ENCODE measurements at places on chromosomes 6 and 20. TPM values are rescaled to one million over a fixed set of nuclear protein-coding genes. Genes with fewer than 3 reads are reported as not detected.

Gene PNPLA1
- total RNA-seq, result not detected

Gene PTK7
- 35.6 TPM for total RNA-seq

Gene BPI
- total RNA-seq, result not detected

Gene RGS17
- total RNA-seq, result 3.4 TPM

Gene OR2H2
- not detected for total RNA-seq

Gene TBXT
- total RNA-seq, result not detected

Gene PRKN
- 1.6 TPM for total RNA-seq

Gene GRM1
- not detected for total RNA-seq

Gene C6orf132
- 0.65 TPM for total RNA-seq

Gene NCOA7
- 24.2 TPM for total RNA-seq

Gene CDH22
- total RNA-seq, result not detected

Gene ECT2L
- not detected for total RNA-seq

Gene KCNK5
- not detected for total RNA-seq

Gene MAP3K7
- 37.2 TPM for total RNA-seq

Gene GHRH
- total RNA-seq, result not detected

Gene FILIP1
- total RNA-seq, result 10.0 TPM

Gene IYD
- total RNA-seq, result not detected

Gene MYLK2
- total RNA-seq, result 8.5 TPM

Gene GPR31
- not detected for total RNA-seq

Gene LGSN
- not detected for total RNA-seq

Gene HEY2
- 0.33 TPM for total RNA-seq

Gene MMP24
- 0.76 TPM for total RNA-seq

Gene MOXD1
- total RNA-seq, result 0.29 TPM

Gene CCN2
- total RNA-seq, result 1,026 TPM

Gene SLC16A10
- not detected for total RNA-seq

Gene HLA-DMB
- 0.96 TPM for total RNA-seq

Gene C6orf163
- total RNA-seq, result 2.9 TPM

Gene HSPA1L
- total RNA-seq, result 0.98 TPM

Gene KIF6
- not detected for total RNA-seq

Gene WFDC5
- total RNA-seq, result not detected

Gene DDO
- not detected for total RNA-seq

All from vein endothelial cell (primary cell).